NCI-H1930 (cell line): ENCODE measurements at places on chromosomes 13 and 19.

- DNase-seq = no peak
Measured at GRCh38 chr13:104357174-104357573, 1291.0 kb upstream of the SLC10A2 start.

GRCh38 chr13:20588529-20589110 lies 21.7 kb downstream of the IFT88 start:
- no peak for DNase-seq

DNA sequence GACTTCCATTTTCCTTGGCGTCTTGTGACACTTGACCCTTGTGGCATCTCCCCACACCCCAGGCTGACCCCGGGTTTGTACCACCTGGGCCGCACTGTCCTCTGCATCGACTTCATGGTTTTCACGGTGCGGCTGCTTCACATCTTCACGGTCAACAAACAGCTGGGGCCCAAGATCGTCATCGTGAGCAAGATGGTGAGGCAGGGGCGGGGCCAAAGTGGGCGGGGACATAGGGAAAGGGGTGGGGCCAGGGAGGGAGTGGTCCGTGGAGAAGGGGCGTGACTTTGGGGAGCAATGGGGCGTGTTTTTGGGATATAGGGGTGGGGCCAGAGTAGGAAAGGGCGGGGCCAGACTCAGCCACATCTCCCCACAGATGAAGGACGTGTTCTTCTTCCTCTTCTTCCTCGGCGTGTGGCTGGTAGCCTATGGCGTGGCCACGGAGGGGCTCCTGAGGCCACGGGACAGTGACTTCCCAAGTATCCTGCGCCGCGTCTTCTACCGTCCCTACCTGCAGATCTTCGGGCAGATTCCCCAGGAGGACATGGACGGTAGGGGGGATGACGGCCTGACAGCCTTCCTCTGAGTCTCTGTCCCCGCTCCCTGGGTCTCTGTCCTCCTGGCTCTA lies 42.8 kb downstream of the TRPM4 start:
- no peak for DNase-seq

DNA sequence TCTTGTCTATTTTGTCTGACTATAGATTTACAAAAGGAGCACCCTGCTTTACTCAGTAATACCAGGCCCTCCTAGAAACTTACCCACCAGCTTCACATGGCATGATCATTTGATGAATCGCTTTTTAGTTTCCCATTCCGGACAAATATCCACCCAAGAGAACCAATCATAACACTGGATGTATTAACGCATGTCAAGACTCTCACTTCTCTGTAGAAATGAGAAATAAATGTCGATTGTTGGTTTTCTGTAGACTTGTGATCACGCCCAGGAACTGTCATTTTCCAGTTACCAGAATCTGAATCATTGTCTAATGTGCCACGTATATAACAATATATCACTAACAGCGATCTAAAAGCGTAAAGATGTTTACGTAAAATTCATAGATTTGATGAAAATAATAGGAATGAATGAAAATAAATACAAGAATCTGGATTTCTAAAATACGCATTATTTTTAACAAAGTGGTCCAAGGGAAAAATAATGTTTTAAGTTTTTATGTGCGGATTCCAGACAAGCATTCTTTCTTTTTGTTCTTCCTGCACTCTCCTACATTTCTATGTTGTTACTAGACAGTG lies 14.0 kb downstream of the CDX2 start:
- no peak for DNase-seq

DNA sequence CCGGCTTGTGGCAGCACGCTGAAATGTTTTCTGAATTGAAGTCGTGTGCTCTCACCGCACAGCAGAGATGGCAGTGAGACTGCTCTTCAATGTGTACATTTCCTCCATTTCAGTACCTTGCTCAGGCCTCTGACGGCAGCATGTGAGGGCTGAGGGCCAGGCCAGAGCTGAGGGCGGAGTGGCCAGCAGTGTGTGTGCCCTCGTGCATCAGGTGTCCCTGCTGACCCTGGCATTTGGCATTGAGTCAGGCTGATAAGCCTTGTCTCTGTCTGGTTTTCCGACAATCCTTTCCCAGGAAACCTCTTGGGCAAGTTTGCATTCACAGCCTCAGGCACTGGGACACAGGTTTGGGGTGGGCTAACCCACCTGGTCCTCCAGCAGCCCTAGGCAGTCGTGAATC lies 62.3 kb downstream of the EFNB2 start:
- DNase-seq = no peak

DNA sequence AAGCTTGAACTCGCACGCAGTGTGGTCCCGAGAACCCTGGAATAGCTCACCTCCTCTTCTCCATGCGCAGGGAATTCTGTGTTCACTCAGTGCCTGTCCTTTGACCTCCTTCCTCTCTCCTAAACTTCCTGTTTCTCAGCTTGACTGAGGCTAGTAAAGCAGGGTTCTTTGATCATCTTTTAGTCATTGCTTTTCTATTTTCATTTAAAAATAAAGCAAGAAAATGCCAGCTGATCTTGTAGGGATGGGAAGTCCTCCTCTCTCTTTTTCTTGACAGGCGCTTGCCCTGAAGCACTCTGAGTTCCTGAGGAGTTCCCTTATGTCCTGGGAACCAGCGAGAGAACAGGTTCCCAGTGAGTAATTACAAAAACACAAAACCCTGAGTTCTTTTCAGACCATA lies 62.8 kb downstream of the ARHGEF7 start:
- DNase-seq = no peak

GRCh38 chr13:33014291-33014690 lies 1.9 kb upstream of the KL start:
- DNase-seq = no peak

GRCh38 chr13:19179916-19180315 lies 1.7 kb downstream of the TUBA3C start:
- DNase-seq = no peak

DNA sequence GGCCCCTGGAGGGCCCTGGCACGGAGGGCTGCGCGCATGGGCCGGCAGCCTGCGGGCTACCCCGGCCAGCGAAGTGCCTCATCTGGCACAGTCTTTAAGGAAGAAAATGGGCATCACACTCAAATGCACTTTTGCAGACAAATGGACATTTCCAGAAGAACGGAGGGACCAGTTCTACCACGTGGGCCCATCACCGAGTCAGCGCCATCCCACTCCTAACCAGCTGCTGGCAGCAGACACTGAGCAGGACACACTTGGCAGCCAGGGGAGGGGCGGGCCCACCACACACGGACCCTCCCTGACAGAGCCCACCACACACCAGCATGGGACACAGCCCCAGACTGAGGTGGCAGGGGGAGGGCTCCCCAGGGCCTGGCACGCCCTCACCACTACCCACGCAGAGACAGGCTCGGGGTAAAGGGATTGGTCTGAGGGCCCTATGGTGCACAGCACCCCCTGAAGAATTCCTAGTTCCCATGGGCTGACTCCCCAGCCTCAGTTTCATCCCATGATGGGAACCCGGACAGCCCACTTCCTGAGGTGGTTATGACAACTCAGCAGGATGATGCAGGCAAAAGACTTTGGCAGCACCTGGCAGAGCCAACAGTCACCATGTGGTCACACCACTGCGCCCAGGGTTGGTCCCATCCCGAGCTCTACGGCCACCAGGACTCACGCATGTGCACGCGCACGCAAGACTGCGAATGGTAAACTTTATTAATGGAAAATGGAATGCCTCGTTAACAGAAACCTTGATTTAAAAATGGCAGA lies 18.7 kb upstream of the TINCR start:
- DNase-seq = no peak

GRCh38 chr13:74476788-74477187 lies 342.6 kb upstream of the KLF12 start:
- no peak for DNase-seq

- no peak for DNase-seq
Measured at GRCh38 chr19:15115762-15116615, 8.8 kb downstream of the SYDE1 start.

DNA sequence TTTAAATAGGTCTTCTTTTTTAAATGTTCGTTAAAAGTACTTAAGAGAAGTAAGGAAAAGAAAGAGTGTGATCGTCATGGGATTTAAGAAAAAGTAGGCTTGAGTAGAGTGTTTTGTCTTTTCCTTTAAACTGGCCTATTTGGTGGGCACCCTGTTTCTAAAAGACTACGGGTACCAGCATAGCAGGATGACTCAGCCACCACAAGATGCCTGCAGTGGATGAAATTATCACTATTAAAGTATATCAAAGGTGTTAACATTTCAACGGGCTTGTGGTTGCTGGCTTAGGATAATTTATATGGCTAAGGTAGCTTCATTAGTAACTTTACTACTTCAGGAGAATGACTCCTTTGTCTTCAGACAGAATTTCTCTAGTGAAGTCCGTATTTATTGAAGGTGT lies 112.6 kb downstream of the STARD13 start:
- no peak for DNase-seq

GRCh38 chr19:39389631-39390414 lies 1.1 kb downstream of the PAF1 start:
- DNase-seq = no peak

DNA sequence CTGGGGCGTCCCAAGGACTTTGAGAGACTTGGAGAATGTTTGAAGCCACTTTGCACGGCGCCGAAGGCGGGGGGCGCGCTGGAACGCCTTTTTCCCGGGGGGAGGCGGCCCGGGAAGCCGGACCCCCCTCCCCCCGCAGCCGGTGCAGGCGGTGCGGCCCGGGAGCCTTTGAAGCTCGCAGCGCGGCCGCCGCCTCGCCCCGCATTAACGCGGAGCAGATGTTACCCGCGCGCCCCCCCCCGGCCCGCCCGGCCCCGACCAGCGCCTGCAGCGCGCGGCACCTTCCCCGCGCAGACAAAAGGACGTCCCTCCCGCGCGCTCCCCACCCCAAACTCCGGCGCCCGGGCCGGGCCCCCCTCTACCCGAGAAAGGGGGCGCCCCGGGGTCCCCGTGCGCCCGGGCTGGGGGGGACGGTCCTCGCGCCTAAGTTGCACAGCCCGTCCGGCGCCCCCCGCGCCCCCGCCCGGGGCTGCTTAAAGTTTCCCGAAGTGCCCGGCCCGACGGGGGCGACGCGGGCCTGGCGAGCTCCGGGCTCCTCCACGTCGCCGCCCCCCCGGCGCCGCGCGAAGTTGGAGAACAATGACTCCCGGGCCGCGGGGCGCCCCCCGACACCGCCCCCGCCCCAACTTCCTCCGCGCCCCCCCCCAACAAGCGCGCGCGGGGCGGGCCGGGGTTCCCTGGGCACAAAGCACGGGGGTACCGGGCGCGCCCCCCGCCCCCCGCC lies 685 bp downstream of the TCF3 start:
- no peak for DNase-seq

- DNase-seq = no peak
Measured at GRCh38 chr19:16821081-16821480, 8.1 kb upstream of the SIN3B start.

GRCh38 chr13:110387451-110388107 lies 80.5 kb downstream of the COL4A2 start:
- DNase-seq = no peak

DNA sequence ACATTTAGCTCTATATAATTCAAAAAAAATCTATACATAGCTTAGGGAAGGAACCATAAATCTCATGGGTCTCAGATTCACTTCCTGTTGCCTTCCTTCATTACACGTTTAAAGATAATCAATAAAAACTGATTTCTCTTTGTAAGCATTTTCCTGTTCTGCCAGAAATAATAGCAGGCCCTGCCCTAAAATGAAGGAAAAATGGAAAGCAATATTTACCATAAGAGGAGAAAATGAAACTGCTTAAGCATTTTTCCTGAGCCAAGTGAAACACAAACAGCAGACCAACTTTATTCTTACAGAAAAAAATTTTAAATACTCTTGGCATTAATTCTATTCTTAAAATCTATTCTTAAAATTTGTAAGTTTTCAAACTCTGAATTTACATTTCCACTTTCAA lies 4.0 kb downstream of the LHFPL6 start:
- DNase-seq = no peak

GRCh38 chr19:21617740-21618339 lies 112.4 kb downstream of the ZNF429 start:
- DNase-seq = no peak

- DNase-seq = no peak
Measured at GRCh38 chr13:75196147-75196837, 285.7 kb downstream of the TBC1D4 start.

DNA sequence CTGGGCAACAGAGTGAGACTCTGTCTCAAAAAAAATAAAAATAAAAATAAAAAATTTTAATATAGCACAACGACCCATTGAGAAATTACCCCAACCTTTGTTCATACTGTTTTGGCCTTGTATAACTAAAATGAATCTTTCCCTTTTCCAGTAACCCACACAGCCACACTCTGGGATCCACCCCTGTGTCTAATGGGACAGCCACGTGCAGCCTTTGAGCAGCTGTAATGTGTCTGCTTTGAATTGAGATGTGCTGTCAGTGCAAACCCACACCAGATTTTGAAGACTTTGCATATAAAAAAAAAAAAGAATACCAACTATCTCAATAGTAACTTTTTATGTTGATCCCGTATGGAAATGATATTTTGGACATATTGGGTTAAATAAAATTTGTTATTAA lies 112.7 kb upstream of the UBL3 start:
- DNase-seq = no peak

DNA sequence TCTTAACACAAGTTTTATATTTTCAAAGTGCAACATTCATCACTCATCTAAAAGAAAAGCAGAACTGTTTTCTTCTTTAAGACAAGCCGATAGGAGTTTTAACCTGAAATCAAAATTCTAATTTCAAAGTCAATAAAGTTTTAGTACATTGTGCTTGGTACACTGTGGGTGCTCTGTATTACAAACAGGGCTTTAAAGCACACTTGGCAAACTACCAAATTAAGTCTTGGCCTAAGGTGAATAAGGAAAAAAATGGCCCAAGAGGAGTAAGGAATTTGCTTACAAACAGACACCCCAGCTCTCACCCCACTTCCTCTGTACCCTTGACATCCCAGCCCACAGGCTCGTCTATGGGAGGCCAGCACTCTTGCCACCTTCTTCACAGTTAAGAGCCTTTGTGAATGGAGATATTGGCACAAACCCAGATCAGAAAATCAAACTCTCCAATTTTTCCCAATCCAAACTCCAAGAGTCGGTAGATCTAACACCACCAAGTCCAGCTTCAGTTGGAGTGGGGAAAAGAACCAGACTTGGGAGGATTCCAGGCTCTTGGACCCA lies 66.0 kb downstream of the ABCC4 start:
- DNase-seq = no peak

GRCh38 chr19:40398417-40399131 lies 8.6 kb upstream of the HIPK4 start:
- DNase-seq = peak; percentile 23

DNA sequence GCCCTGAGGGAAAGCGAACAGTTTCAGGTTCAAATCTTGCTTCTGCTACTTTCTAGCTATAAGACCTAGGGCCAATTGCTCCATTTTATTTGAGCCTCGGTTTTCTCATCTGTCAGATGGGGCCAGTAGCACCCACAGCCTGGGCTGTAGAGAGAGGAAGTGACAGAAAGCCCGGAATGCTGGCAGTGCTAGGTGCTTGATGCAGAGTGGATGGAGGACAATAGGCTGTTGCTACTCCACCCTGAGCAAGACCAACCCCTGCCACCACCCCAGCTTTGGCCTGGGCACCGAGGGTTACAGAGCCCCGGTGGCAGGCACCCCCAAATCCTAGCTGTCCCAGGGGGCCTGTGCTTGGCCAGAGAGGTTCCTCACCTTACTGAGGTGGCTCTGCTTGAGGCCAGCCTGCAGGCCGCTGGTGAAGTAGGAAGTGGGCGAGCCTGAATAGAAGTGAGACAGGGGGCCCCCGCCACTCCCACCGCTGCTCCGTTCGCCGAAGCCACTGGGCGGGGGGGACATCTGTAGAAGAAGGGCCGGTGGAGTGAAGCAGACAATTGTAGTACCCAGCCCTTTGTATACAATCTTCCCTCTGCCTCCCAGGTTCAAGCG lies 2.1 kb upstream of the FDX2 start:
- no peak for DNase-seq
